Left colon (tissue), 2 donors: ENCODE measurements at places on chromosomes 2 and 18. TPM values are rescaled to one million over a fixed set of nuclear protein-coding genes. Genes with fewer than 3 reads are reported as not detected.

DNA sequence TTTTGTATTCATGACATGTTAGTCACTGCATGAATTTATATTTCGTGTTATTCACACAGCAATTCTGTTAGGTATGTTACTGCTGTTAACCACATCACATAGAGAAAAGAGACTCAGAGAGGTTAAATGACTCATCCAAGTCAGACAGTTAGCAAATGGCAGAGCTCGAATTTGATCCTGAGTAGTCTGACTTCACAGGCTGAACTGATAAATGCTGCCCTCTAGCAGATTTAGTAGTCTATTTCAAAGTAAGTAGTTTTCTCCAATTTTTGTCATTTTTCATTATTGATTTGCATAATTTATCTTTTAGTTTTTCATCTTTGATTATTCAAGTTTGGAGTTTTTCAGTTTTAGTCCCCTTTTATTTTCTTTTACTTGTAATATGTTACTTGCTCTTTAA is 58.3 kb downstream of the WDR7 start:
- no peak for DNase-seq

DNA sequence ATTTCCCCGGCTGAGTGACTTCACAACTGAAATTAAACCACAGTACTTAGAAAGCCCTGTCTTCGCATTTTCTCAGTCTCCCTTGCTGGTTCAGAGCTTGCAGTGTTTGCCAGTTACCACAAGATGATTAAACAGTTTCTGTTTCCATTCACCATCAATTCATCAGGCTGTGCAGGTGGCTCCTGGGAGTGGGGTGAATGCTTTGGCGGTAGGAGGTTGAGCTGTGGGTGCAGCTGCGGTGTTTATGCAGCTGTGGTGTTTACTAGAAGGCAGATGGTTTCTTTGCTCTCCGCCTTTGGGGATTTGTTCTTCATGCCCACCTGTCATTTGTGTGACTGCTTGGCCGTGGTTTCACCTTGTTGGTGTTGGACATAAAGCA is 16.1 kb downstream of the ACOXL start:
- peak; percentile 23 for DNase-seq

The PLCL1 gene
- total RNA-seq, result 3.0 TPM

GRCh38 chr2:82599021-82599420 is 1860.1 kb downstream of the SUCLG1 start:
- DNase-seq, result no peak

The UGT1A4 gene
- total RNA-seq, result 2.2 TPM

DNA sequence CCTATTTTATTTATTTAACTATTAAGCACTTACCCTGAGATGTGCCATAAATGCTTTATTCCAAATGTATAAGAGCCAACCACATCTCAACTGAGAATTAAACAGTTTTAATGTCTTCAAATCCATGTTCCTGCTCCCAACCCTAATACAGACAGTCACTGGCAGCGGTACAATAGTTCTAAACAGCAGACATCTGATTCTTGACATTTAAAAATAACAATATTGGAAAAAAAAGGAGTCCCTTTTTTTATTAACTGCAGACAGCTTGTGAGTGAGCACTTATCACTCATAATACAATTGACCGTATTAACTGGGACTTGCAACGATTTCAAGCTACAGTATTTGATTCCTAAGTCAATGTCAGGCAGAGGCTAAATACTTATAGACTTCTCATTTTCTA is 424.6 kb downstream of the TGIF1 start:
- no peak for DNase-seq

The DQX1 gene
- total RNA-seq, result 44.0 TPM

The MAL gene
- total RNA-seq, result 4.2 TPM

The SRSF7 gene
- total RNA-seq, result 91.2 TPM

DNA sequence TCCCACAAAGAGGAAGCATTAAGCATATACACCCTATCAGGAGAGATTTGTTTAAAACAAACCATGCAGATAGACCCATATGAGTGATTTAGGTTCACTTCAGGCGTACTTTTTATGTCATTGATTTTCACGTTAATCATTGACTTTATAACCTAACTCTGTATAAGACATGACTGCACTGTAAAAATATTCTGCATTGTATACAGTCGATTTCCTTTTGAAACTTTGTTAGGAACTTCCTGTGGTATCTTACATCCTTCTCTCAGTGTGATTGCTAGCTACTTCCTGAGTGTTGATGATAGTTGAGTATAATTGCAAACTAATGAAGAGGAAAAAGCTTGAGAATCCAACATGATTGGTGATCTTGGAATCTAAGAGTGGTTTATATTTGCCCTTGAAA is 69.4 kb downstream of the XIRP2 start:
- DNase-seq, result no peak

GRCh38 chr2:176574484-176575236 is 305.4 kb downstream of the MTX2 start:
- no peak for DNase-seq

DNA sequence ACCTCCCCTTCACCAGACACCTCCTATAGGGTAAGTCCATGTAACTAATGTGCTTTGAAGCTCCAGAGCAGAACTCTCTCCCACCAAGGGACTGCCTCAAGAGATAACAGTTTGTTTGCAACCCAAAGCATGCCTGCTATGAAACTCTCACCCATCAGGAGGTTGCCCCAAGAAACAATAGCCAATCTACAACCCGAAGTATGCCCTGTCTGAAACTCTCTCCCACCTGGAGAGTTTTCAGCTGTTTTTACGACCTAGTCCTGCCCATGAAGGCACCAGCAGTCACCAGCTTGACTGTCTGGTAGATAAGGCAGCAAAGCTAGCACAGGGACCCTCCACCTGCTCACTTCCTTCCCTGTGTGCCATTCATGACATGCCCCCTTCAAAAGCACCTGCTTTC is 533.9 kb upstream of the CRIM1 start:
- no peak for DNase-seq

DNA sequence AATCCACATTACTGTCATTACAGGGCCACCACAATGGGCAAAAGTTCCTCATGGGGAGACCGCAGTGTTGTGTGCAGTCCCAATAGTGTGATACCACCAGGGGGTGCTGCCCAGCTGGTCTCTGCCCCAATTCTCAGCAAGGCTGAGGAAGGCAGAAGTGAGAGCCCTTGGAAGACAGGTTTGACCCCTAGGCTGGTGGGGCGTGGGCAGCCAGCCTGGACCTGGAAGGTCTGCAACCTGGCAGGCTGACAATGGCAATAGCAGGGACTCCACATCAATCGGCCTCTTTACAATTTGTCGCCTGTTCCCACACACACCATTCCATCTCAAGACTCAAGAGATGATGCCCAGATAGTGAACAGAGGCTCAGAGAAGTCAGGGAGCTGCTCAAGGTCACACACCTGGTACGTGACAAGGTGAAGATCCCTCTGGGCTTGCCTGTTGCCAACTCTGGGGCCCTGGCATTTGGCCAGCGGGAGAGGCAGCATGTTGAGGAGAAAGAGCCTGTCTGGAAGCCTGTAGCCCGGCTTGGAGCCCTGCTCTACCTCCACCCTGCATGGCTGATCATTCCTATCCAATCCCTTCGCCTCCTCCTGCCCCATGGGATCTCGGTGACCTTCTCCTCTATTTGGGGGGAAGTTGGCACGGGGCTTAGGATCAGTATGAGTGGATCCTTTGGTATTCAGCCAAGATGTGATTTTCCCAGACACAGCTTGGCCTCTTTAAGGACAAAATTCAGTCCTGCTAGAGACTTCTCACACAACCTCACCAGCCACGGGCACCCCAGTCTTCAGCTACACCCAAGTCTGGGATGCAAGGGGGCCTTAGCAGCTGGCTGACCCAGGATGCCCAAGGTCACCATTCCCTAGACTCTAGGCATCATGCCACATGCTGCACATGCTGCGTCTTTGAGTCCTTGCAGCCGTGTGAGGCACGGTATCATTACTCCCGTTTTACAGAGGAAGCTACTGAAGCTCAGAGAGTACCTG is 2.9 kb upstream of the ATOH8 start:
- DNase-seq, result peak; percentile 64

DNA sequence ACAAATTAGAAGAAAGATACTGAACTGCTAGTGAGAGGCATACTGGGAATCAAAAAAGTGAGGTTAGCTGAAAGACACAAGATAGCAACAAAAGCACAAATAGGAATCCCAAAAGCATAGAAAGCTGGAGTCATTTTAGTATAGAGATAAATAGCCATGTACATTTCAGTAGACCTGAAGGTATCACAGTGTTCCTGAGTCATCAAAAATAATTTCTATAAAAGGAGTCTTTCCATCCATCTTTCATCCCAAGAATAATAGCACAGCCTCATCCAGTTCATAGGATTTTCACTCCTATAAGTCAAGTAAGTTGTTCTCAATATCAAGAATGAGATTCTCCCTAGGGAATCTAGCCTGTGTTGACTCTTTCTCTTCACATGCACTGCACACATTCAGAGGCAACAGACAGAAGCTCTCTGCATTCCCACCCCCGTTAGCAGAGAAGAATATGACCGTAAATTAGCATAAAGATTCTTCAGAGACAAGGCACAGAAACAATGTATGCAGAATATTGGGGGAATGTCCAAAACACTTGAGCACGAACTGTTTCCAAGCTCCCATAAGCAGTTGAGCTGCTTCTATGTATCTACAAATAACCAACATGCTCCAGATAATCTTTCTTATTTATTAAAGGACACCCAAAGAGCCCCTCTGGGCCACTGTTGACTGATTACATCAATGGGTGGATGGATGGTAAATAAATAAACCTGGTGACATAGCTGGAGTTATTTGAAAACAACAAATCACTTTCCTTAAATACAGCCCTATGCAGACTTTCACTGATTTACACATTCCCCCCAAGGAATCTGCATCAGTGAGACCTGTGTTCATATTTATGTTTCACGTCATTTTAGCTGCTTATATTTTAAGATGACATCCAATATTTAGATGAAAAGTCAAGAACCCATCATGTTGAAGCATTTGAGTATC is 174.5 kb upstream of the PKDCC start:
- no peak for DNase-seq

The ELOA2 gene
- total RNA-seq, result not detected

DNA sequence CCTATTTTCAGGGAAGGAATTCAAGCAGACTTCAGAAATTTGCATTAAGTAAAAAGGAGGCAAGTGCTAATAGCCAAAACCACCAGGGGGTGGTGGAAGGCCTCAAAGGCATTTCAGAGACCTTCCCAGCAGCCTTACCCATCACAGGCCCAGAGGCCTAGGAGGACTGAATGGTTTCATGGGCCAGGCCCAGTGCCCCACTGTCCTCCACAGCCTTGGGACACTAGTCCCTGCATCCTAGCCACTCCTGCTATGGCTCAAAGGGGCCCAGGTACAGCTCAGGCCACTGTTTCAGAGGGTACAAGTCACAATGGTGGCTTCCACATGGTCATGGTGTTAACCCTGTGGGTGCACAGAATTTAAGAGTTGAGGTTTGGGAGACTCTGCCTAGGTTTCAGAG is 58.6 kb upstream of the CHAC2 start:
- DNase-seq, result no peak

- DNase-seq, result no peak
Observed at GRCh38 chr2:241036397-241036963, 38.1 kb downstream of the SNED1 start.

DNA sequence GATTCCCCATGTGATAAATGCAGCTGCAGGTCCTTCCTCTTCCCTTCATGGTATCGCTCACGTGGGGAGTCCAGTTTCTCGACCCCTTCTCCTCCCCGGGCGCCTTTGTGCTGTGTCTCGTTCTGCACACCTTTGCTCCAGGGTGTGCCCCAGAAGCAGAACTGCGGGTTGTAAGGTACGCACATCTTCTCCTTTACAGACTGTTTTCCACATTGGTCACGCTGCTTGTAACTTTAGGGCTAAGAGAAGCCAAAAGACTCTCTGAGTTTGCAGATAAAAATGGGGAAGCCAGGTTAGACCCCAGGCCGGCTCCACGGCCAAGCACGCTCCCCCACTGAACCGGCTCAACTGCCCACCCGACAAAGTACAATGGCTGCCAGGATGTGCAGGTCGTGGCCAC is 45.9 kb upstream of the TFCP2L1 start:
- no peak for DNase-seq

GRCh38 chr2:12326449-12327190 is 390.1 kb upstream of the TRIB2 start:
- DNase-seq, result no peak

The VWA3B gene
- total RNA-seq, result 2.9 TPM

DNA sequence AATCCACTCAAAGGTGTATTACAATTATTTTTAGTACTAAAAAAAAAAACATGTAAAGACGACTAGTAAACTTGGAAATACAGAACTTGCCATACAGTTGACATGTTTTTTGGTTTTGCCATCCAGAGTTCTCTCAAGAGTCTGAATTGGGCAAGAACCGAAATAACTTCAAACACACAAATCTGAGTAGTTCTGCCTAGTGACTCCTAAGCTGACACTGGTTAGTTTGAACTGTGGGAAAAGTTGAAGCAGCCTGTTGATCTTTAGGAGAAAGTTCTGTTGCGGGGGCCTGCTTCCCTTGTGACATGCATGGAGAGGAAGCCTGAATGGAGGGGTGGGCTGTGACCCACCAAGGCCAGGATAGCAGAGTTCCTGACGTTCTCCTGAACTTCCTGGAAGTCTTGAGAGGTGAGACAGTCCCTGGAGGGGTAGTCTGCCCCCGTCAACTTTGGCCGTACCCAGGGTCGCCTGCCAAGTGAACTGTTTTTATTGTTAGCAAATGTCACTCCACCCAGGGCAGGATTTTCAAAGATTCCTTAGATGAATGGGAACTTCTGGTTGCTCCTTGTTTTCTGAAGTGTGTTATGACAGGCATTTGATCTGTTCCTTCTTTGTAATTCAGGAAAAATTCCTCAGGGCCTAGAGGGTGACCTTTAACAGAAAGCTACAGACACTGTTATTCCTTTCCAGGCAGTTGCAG is 85.6 kb upstream of the SPTBN1 start:
- no peak for DNase-seq

- no peak for DNase-seq
Observed at GRCh38 chr18:911025-911424, 6.4 kb downstream of the ADCYAP1 start.

DNA sequence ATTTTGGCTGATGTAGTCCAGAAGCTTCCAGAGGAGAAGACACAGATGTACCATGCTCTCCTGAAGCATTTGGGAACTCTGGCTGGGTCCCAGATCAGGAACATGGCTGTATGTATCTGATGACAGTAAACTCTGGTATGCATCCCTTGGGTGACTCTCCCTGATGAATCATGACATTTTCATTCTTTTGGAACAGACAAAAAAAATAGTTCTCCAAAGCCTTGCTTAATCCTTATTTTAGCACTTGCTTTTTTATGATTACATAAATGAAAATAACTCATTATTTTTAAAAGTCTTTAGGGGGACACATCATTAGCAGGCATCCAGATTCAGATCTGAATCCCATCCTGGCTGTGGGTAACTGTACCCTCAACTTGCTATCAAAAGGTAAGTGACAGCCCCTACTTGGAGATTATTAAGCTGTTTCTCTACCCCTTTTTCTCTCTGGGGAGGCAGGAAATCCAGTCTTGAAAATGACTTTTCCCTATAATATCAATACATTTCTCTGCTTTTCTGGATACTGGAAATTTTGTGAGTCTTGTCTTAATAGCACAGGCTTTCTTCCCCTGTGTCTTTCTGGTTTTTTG is 23.3 kb downstream of the AOX1 start:
- no peak for DNase-seq

- DNase-seq, result no peak
Observed at GRCh38 chr2:156476021-156476849, 40.1 kb downstream of the GPD2 start.

GRCh38 chr2:215019521-215020145 is 118.8 kb downstream of the ABCA12 start:
- no peak for DNase-seq

GRCh38 chr2:112061840-112062239 is 6.8 kb downstream of the TMEM87B start:
- DNase-seq, result no peak

The NEURL3 gene
- 3.3 TPM for total RNA-seq

- DNase-seq, result no peak
Observed at GRCh38 chr18:23284629-23285028, 149.3 kb downstream of the CABLES1 start.

- DNase-seq, result peak; percentile 22
Observed at GRCh38 chr2:206160125-206160806, 571 bp downstream of the EEF1B2 start.
